ENCODE measurements at places on chromosomes 5 and 9.

- DNase-seq = no peak
Observed at GRCh38 chr5:74140409-74140808, 500.1 kb downstream of the ENC1 start.

DNA sequence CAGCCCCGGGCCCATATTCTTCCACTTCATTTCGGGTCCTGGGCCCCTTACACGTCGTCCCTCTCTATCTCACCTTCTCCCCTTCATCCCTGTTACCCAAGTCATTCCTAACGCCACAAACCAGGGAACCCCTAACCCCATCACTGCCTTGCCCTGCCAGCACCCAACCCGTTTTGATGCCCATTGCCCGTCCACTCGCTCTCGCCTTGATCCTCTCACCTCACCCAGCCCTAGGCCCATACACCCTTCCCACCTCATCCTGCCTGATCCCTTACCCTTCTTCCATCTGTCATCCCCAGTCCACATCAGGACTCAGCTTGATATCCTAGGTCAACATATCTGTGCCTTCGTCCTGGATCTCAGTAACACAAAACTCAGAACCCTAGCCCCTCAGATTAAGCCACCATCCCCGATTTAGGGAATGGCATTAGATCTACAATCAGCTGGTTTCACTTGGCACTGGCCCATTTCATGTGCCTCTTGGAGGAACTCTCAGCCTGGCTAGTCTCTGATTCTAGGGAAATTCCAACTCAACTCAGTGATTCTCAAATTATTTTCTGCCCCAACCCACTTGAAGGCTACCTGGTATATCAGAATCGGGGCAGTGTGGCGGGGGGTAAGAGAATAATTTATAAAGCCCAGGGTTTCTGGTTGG lies 489 bp downstream of the CHMP5 start:
- no peak for DNase-seq

DNA sequence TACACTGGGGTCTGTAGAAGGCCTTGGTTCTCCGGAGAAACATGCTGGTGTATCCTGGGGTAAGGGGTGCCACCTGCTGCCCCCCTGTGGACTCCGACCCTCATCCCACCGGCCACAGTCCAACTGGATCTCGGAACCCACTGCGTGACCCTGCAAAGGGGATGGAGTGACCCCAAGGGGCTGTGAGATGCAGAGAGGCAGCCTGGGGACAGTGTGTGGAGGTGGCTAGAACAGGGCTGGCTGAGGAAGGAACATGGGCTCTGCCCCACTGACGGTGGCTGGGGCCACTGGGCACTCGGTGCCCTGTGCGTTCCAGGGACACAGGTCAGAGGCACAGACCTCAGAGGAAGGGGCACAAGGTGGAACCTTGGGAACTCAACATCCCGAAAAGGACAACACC lies 2.3 kb downstream of the NACC2 start:
- DNase-seq = peak; percentile 47

GRCh38 chr5:135971701-135972100 lies 16.9 kb upstream of the LECT2 start:
- no peak for DNase-seq

DNA sequence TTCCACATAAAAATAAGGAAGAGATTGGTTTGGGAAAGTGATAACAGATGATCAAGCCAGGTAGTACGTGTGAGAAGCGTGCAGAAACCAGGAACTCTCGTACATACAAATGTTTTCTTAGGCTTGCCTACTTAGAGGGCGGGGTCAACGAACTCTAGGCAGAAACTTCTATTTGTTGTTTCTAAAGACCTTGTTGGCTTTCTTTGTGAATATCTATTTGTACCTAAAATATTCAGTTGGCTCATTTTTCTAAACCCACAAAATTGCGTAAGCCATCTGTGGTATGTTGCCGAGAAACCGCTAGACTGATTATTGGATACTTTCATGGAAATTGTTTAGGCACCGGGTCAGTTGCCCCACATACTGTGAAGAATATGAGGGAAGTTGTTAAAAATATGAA lies 458.5 kb downstream of the MAT2B start:
- DNase-seq = no peak

- peak; percentile 20 for DNase-seq
Observed at GRCh38 chr5:84382363-84383295, 2.1 kb downstream of the EDIL3 start.

GRCh38 chr5:33153831-33154230 lies 286.9 kb upstream of the TARS1 start:
- DNase-seq = no peak

DNA sequence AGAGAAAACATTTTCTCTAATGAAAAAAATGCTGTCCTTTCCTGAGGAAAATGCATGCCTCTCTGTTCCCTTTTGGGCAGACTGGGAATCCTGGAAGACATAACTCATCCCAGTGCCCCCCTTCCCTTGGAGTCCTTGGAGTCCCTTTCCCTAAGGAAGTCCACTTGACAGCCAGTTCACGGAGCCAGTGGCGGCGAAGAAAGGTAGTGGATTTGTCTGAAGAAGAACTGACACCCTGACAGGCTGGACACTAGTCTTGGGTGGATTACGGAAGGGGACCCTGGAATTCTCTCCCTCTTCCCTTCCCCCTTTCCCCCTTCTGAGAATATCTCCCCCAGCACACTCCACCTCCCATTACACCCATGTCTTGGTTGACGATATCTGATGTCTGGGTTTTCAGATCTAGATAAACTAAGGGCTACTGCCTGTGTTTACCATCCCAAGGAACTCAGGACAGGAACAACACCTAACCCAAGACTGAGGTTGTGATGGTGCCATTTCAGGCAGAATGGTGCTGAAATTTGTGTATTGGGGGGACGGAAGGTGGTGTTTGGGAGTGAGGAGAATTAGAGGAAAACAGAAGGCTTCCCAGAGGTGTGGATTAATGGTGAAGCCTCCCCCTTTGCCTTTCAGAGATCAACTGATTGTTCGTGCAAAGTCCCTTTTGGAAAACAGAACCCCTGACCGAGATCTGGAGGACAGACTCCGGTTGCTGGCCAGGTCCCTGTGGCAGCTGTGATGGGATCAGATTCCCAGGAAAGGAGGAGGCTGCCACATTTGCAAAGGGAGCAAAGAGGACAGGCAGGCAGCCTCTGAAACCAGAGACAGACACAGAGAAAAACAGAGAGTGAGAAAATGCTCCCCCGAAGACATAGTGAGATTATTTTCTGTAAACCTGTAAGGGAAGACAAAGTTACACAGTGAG lies 704 bp downstream of the SPARC start:
- DNase-seq = no peak

GRCh38 chr5:160020964-160021363 lies 12.0 kb downstream of the TTC1 start:
- DNase-seq = no peak

- no peak for DNase-seq
Observed at GRCh38 chr9:78363221-78363620, 66.3 kb downstream of the PSAT1 start.

DNA sequence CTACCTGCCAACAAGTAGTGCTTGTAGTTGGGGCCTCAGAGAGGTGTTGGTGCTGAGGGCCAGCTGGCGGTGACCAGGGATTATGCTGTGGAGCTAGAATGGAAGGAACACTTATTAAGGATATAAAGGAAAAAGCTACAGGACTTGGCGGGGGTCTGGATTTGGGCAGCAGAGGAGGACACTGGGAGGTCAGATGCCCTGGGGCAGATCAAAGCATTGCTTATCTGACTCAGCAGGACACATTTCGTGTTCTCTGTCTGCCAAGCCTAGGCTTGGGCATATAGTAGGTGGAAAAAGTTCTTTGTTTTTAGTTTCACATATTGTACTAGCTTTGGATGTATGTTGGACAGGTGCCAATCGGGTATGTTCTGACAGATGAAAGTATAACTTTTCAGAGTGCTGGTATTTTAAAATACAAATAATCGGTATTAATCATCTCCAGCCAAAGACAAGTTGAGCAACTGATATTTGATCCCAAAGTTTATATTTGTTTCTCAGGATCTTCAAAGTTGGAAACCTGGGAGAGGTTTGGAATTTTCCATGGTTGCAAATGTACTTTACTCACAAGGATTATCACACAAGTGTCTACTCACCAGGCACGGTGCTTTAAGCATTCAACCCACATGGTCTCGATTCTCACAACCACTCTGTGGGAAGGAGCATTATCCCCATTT lies 69.4 kb downstream of the IQGAP2 start:
- DNase-seq = no peak

DNA sequence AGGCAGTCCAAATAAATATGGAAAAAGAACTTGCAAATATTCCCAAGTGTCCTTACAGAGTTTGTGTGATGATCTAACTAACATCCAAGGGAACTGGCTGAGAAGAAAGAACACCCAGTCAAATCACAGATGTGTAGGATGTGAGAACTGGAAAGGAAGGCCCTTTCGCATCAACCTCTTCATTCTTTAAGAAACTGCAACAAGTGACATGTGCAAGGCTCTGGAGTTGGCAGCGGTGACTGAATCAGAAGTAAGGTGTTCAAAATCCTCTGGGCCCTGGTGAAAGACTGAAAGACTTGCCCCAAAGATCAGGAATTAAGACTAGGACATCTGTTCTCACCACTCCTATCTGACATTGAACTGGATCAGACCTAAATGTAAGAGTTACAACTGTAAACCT lies 88.7 kb downstream of the RAPGEF1 start:
- DNase-seq = no peak

DNA sequence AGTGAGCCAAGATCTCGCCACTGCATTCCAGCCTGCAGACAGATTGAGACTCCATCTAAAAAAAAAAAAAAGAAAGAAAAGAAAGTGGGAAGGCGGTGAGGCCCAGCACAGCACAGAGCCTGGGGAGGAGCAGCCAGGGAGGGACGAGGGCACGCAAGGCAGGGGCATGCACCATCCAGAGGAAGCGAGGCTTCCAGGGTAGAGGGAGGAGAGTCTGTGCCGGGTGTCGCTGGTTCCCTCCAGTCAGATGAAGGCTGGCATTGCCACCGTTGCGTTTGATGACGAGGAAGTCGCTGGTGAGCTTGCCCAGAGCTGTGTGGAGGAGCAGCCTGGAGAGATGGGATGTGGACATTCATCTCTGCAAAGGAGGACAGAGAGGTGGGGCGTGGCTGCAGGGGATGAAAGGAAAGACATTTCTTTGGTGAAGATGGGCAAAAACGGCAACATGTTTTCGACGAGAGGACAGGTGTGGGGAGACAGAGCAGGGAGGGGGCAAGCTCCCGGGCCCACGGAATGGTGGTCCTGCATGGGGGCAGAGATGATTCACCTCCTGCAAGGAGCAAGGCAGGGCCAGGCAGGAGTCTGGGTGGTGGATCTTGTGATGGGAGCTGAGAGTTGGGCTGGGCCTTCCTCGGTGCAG lies 18.6 kb upstream of the OLFM1 start:
- DNase-seq = no peak

GRCh38 chr5:106127985-106128384 lies 1542.8 kb downstream of the EFNA5 start:
- DNase-seq = no peak

GRCh38 chr9:104765138-104765537 lies 1.2 kb downstream of the NIPSNAP3B start:
- no peak for DNase-seq

GRCh38 chr5:125961150-125961549 lies 462.1 kb upstream of the GRAMD2B start:
- no peak for DNase-seq

GRCh38 chr5:99239826-99240360 lies 311.1 kb upstream of the CHD1 start:
- DNase-seq = no peak

GRCh38 chr5:150663936-150664335 lies 2.9 kb downstream of the MYOZ3 start:
- DNase-seq = no peak

- no peak for DNase-seq
Observed at GRCh38 chr9:109428854-109429253, 69.3 kb downstream of the PTPN3 start.

DNA sequence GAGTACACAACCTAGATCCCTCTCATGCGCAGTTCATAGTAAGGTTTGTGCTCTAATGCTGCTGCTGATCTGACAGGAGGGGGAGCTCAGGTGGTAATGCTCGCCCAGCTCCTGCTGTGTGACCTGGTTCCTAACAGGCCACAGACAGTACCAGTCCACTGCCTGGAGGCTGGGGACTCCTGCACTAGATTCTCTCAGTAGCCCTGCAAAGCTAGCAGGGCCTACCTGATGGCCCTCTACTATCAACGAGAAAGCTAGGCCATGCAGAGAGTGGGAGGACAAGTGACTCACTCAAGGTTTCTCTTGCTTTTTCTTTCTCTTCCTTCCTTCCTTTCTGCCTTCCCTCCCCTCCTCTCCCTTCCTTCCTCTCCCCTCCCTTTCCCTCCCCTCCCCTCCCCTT lies 55.1 kb upstream of the TEX48 start:
- no peak for DNase-seq

DNA sequence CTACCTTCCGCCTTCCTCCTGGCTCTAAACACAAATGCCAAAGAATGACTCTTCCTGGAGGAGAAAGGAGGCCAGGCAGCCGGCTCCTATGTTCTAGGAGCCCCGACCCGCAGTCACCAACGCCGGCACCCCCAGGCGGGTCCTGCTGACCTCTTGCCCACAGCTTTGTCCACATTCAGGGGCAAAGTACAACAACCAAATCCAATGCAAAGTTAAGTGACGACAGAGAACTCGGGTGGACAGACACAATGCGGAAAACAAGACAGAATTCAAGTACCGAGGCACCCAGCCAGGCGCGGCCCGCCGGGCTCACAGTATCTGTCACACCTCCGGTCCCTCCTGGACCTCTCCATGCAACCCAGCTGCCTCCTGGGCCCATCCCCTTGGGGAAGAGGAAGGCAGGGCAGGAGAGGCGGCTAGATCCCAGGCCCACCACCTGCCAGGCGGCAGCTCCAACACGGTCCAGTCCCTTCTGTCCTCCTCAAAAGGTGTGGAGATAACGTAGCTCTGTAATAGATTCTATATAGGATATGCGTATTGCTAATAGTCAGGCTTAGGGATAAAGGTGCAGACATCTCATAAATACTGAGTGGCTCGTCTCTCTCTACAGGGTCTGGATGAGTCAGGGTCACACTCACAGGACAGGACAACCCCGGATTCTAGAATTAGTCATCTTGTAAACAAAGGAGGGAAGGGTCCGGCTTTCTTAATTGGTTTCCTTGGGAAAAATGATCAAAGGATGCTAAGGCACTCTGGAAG lies 46.9 kb upstream of the UBAC1 start:
- peak; percentile 87 for DNase-seq

DNA sequence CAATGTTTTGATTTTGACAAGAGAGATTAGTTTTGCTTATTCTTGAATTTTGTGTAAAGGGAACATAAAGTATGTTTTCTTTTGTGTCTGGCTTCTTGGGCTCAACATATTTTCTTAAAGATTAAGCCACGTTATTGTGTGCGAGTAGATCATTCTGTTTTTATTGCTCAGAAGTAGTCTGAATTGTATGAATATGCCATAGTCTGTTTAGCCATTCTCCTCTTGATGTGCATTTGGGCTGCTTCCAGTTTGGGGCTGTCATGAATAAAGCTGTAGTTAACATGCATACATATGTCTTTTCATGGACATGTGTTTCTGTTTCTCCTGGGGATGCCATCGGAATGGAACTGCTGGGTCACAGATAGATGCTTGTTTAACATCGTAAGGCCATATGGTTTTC lies 198.9 kb downstream of the FANCC start:
- DNase-seq = no peak

GRCh38 chr5:60477849-60478248 lies 222.1 kb downstream of the DEPDC1B start:
- DNase-seq = no peak

GRCh38 chr9:97903177-97903576 lies 19.1 kb downstream of the TRMO start:
- no peak for DNase-seq

Data from 8988T (cell line).